ENCODE measurements at places on chromosomes 7 and 10. TPM values are rescaled to one million over a fixed set of nuclear protein-coding genes. Genes with fewer than 3 reads are reported as not detected.

DNA sequence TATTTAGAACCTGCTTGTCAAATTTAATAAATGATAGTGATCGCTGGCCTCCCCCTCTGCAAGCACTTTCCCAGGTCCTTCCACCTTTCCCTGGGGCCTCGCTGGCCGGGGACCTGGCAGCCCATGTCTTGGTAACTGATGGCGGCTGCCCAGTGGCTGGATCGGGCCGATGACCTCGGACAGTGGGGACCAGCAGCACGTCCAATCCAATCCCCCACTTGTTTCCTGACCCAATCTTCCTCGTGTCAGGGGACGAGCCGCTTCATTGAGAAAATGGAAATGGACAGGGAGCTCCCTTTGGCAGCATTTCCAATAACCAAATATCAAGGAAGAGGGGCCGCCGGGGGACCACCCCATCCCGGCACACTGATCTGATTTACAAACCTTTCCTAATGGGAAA, 17.2 kb downstream of the EBF3 start:
- DNase-seq, result peak; percentile 71

Gene FGL2
- 72.6 TPM for total RNA-seq

- no peak for DNase-seq
Observed at GRCh38 chr7:28155019-28155660, 25.5 kb downstream of the JAZF1 start.

DNA sequence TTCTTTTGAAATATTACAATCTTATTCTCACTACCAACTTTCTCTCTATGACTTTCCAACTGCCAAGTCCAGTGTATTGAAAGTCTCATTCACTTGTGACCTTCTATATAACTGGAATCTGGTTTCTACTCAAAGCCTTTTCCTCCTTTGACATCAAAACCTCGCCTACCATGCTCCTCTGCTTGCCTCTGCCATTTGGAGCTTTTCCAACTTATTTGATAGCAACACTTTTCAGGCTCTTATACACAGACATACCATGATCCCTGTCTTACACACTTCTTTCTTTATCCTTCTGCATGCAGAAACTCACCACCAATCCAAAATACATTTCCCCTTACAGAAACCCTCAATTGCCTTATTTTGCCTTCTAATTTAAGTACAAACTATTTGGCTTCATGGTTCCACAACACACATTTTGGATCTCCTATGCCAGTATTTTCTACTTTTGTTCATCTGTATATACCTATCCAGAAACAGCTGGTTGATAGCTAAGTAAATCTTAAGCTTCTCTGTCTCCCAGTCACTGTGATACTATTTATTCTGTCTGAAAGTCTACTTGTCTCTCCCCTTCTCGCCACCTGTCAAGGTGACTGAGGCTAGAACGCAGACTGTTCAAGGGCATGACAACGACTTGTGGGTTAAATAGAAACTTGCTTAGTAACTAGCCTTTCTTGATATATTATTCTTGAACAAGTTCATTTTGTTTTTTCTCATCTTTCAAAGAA, 22.4 kb downstream of the GNG11 start:
- DNase-seq, result no peak

- DNase-seq, result no peak
Observed at GRCh38 chr7:27346531-27347275, 104.1 kb downstream of the EVX1 start.

DNA sequence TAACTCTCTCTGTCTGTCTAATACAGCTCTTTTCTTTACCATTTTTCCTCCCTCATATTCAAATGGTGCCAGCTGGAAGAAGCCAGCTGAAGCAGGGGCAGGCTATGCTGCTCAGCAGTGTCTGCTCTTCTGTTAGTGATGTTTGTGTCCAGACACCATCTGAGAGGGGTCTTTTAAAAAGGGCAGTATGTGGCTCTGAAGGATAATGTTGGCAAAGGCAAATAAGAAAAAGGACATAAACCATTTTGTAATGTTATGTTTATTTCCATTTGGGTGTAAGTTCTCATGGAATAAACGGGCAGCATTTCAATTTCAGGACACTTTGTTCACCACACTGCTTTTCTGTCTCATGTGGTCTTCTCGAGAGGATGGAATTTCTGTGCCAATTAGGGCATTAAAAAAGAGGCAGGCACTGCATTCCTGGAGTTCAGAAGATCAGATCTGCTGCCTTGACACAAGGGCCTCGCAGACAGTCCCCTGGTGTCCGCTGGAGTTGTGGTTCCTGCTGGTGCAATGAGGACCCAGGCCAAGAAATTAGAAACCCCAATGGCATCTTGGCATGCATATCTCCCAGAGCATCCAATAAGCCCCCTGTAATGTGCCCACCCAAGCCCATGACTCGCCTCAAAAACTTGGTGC, 109.0 kb upstream of the ELMO1 start:
- DNase-seq, result no peak

DNA sequence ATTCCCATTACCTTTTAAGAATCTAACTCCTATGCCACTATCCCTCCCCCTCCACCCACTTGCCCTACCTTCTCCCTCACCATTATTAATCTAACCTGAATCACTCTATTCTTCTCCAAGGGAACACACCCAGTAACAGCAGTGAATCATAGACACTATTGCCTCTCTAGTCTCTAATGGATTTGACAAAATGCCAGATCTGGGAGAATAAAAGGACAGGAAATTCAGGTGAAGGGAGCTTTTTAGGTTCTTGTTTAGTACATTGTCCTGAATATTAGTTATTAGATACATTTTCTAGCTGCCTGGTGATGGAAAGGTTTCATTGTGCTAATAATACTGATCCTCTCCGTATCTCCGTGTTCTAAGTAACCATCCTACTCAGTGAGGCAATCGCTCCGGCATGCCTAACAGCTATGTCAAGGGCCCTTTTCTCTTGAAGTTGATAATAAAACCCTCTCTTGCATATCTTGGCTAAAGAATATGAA, 4.1 kb upstream of the SFR1 start:
- no peak for DNase-seq

DNA sequence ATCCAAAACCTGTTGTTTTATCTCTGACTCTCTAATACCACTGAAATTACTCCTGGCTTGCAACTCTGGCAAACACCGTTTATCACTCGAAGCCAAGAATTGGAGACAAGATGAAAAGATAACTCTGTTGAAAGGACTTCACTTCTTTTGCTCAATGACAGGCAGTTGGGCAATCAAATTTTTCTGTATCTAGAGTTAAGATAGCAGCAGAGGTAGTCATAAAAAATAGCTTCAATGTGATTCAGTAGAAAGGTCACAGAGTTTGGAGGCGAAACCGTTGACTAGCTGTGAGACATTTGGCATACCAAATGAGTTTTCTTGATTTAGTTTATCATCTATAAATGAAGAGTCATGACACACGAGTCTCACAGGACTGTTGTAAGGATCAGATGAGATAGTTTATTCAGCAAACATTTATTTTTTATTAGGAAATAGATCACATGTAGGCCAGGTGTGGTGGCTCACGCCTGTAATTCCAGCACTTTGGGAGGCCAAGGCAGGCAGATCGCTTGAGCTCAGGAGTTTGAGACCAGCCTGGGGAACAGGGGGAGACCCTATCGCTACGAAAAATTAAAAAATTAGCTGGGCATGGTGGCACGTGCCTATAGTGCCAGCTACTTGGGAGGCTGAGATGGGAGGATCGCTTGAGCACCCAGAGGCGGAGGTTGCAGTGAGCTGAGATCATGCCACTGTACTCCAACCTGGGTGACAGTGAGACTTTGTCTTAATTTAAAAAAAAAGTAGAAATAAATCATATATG, 23.6 kb downstream of the AKR1B1 start:
- no peak for DNase-seq

GRCh38 chr7:99459087-99459486, 6.9 kb downstream of the ATP5MF start:
- no peak for DNase-seq

Gene BMPER
- 7.1 TPM for total RNA-seq

Gene RNLS
- 11.2 TPM for total RNA-seq

DNA sequence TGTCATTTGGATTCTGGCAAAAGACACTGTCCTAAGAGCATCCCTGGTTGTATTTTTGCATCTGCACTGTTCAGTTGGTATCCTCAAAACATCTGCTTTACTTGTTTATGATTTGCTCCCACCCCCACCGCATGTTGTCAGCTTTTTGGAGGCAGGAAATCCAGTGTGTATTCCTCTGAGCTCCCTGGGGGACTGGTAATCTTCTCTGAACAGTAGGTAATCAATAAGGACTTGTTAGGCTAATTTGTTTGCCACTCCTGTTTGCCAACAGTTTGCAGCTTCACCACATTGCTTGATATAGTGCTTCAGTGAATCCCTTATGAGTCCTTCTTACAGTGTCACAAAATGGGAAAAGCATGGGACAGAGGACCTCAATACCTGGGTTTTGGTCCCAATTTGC, 49.1 kb downstream of the FEZF1 start:
- no peak for DNase-seq

- no peak for DNase-seq
Observed at GRCh38 chr7:116800594-116800993, 61.8 kb upstream of the CAPZA2 start.

Gene MYL10
- not detected for total RNA-seq

All from posterior vena cava (tissue), 2 donors.